ENCODE measurements at places on chromosomes 7 and 10. TPM values are rescaled to one million over a fixed set of nuclear protein-coding genes. Genes with fewer than 3 reads are reported as not detected.

Gene LRRD1
- not detected for total RNA-seq

Gene PSPH
- 82.3 TPM for total RNA-seq

Gene BHLHA15
- not detected for total RNA-seq

Gene AGR2
- total RNA-seq = not detected

Gene VAX1
- not detected for total RNA-seq

Gene SPAM1
- total RNA-seq = not detected

Gene KCP
- total RNA-seq = under 0.01 TPM

Gene TFR2
- 0.98 TPM for total RNA-seq

Gene PNLIP
- not detected for total RNA-seq

Gene CAMK1D
- not detected for total RNA-seq

Gene NPY
- total RNA-seq = not detected

Gene GIMAP4
- not detected for total RNA-seq

Gene CPA2
- total RNA-seq = not detected

Gene GDF2
- not detected for total RNA-seq
